ENCODE measurements at places on chromosomes 5 and 9. TPM values are rescaled to one million over a fixed set of nuclear protein-coding genes. Genes with fewer than 3 reads are reported as not detected.

Gene KCNN2
- total RNA-seq, result not detected

- peak; percentile 67 for DNase-seq
Measured at GRCh38 chr9:124216474-124217176, 41.1 kb upstream of the NEK6 start.

DNA sequence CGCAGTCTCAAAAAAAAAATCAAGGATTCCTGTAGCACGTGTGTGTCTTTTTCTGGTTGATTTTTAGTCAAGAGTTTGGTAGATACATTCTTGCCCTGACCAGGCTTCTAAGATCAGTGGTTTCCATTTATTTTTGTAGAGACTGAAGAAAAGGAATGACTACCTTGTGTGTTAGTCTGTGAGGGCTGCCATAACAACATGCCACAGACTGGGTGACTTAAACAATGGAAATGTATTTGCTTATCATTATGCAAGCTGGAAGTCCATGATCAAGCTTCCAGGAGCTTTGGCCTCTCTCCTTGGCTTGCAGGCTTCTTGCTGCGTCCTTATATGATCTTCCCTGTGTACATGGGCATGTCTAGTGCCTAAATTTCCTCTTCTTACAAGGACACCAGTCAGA, 127.0 kb downstream of the CCDC192 start:
- DNase-seq, result no peak

GRCh38 chr5:118009741-118010297, 978.5 kb downstream of the DTWD2 start:
- no peak for DNase-seq

DNA sequence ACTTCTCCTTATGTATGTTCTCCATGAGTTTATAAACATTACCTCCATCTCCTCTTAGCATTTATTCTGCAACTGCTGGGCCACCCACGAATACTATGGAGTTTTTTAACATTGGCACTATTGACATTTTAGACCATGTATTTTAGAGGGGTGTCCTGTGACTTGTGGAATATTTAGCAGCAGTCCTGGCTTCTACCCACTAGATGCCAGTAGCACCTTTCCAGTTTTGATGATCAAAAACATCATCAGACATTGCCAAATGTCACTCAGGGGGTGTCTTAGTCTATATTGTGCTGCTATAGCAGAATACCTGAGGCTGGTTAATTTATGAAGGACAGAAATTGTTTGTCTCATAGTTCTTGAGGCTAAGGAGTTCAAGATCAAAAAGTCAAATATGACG, 187.5 kb upstream of the RORB start:
- no peak for DNase-seq

DNA sequence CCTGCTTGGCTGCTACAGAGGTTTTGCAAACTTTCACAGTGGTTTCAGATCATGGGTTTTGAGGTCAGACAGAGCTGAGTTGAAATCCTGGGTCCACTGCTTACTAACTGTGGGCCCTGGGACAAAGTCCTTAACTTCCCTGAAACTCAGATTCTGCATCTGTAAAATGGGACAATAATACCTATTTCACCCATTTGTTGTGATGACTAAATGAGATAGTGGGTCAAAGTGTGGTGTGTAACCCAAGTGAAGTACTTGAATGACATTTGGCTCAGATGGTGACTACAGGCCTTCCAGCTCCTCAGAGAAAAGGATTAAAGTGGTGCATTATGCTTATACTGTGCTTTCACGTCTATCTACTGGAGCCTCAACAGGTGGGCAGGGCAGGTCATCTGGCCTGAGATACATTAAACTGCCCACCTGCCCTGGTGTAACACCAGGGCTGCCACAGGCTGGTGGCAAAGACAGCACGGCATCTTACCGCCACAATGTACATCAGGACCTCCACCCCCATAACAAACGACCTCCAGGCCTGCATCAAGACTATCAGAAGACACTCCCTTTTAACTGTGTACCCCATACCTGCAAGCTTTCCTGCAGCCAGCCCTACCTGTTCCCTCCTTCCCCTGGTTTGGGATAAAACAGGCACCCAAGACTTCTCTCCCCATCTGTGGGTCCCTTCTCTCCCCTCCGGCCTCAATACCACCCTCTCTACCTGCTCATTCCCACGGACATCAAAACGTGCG, 846 bp upstream of the TRAF1 start:
- DNase-seq, result no peak

Gene SET
- total RNA-seq, result 482 TPM

Gene CCL27
- total RNA-seq, result not detected

DNA sequence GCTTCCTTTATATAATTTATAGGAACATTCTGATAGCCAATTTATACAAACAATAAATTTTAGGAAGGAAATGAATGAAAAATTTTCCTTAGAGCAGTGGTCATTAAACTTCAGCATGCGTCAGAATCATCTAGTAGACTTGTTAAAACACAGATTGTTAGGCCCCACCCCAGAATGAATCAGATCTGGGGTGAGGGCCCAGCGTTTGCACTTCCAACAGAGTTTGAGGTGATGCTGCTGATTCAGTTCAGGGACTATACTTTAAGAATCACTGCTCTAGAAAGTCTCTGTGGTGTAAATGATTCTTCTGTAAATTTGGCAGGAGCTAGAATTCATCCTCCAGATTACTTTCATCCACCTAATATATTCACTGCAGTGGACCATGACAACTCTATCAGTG, 80.4 kb downstream of the SLC12A2 start:
- DNase-seq, result no peak

Gene WNT8A
- not detected for total RNA-seq

Gene TSC1
- total RNA-seq, result 36.8 TPM

GRCh38 chr5:157253547-157253946, 12.4 kb upstream of the CYFIP2 start:
- DNase-seq, result no peak

GRCh38 chr5:61308712-61309111, 23.3 kb upstream of the ZSWIM6 start:
- no peak for DNase-seq

GRCh38 chr5:110058175-110058574, 368.4 kb downstream of the MAN2A1 start:
- no peak for DNase-seq

DNA sequence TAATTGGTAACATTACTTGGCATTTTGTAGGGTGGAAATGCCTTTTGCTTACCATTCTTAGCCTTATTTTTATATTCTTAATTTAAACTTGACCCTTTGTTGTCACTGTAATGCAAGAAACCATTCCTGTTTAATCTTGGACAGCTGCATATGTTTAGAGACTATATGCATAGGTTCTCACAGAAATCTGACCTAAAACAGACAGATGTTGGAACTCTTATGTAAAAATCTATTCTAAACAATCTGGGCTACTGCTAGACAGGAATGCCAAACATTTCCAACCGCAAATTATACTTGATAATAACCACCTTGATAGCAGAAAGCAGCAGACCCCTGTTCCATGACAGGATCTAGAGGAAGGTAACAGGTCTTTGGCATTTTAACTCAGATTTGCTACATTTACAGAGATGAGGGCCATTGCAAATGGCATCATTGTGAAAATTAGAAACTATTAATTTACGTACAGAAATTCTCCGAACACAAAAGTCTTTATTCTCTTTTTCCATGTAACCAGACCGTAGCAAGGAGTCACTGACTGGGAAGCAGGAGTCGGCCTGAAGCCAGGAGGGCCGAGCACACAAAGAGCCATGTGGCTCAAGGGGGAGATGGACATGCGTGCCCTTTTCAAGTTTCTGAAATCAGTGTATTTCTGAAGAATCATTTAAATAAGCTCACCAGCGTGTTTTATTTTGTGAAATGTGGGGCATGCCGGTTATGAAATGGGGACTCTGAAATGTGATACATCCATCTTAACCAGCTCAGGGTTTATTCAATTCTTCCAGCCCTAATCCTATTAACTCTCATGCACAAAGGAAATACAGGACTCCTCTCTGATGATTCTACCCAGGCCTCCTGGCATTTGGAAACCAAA, 139.3 kb downstream of the AOPEP start:
- DNase-seq, result no peak

DNA sequence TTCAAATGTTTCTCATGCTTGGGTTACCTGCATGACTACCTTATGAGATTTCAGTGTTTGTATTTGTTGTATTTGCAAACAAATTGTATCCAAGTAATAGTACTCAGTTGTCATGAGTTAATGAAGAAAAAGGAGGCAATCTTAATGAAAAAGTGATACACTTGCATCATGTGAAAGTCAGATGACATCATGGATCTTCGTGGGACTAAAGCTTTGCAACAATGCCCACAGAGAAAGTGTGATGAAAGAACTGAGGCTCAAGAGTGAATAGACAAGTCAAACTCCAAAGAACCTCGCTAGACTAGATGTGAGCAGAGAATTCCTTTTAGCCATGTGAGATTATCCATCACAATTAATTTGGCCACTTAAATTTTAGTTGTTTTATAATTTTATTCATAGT, 75.4 kb upstream of the ADRB2 start:
- no peak for DNase-seq

GRCh38 chr9:127105805-127106465, 16.5 kb downstream of the ANGPTL2 start:
- no peak for DNase-seq

Gene PCDHGA10
- total RNA-seq, result not detected

DNA sequence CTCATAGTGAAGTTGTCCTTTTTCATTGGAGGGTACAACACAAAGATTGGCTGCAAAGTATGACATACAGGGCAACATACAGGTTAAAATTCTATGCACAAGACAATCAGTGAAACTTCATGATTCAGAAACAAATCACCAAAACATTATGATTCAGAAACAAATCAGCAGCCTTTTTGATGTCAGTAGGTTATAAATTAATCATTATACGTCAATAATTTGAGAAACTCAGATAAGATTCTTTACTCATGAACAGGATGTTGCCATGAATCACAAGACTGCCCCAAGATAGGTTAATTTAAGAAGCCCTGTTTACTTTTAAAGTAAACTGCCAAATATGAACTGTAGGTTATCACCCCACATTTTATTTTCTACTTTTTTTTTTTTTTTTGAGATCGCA, 62.2 kb upstream of the IL33 start:
- DNase-seq, result no peak

Gene IFNA2
- total RNA-seq, result not detected

DNA sequence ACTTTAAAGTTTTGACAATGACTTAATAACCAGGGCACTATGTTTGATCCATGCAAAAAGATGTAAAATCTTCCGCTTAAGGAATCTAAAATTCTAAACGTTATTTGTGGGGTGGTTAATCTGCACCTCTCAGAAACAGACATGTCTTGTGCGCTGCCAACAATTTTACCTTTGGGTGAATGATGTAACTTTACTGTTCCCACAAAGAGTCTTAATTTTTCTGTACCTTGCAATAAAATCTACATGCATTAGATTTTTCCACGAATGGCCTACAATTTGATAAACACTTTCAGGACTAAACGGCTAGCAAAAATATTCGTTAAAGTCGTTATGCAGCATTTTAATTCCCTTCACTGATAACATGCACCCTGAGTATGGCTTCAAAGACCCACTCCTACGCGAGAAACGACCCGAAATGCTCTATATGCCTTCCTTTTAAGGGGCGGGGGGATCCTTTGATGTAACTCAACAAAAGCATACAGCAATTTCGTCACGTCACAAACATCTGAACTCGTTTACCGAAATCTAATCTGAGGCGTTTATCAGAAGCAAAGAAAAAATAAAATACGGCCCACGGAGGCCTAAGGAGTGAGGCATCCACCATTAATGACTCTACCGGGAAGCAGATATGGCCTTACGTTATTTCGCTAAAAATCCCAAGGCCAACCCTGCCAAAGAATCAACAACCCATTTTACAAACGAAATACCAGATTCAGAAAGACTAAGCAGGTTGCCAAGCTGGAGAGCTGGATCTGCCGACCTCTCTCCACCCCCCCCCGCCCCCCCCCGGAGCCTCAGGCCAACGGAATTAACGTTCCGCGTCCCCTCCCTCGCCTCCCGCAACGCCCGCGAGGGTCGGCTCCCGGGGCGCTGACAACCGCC, 621 bp downstream of the AK6 start:
- DNase-seq, result peak; percentile 32

GRCh38 chr9:134187110-134187531, 22.8 kb upstream of the RNU6ATAC start:
- no peak for DNase-seq

DNA sequence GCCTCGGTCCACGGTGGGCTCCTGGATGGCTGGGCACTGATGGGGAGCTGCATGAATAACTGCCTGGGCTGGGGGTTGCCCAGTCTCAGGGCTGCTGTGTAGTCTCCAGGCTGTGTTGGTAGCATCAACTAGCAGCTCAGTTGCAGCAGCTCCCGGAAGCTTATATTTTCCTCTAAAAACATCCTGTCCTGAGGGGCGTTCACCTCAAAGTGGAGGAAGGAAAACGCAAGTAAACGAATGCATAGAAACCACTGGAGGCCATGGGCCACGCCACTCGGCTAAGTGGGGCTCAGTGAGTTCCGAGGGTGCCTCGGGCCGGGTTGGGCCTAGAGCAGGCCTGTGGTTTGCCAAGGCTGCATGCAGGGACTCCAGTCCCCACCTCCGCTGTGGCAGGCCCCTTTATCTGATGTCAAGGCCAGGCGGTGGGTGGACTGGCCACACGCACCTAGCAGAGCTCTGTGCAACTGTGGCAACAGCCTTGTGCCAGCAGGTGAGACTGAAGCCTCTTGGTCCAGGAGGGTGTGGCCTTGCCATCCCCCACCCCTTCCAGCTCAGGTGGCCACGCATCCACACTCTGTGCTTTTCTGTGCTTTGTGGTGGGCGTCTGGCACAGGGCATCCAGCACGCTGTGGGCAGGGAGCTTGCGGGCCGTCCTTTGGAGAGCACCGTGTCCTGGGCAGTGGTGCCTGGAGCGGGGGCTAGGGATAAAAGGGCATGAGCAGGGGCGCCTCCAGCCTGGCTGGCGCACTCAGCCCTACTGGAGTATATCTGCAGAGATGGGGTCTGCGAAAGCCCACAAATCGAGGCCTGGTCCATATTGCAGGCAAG, 15.1 kb downstream of the TCF7 start:
- DNase-seq, result peak; percentile 60

- DNase-seq, result no peak
Measured at GRCh38 chr9:17744786-17745185, 165.9 kb downstream of the SH3GL2 start.

Gene BTNL8
- total RNA-seq, result not detected

GRCh38 chr5:18920966-18921365, 1067.0 kb downstream of the CDH18 start:
- DNase-seq, result no peak

DNA sequence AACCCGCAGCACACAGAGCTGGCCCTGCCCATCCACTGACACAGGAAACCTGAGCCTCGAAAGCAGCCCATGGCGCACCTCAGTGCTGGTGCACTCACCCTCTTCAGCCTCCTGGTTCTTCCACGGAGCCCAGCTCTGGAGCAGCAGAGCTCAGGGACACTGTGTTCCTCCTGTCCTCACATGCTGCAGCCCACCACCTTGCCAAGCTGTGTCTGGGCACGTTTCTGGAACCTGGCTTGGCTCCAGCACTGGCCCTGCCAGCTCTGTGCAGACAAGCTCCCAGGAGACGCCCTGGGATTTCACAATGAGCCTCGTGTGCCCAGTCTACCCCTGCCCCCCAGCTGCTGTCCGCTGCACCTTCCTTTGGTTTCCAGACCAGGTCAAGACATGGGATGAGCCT, 119.5 kb downstream of the SYK start:
- DNase-seq, result no peak

Gene ANKRD34B
- not detected for total RNA-seq

Data from activated CD4-positive, alpha-beta T cell treated with anti-CD3 and anti-CD28 coated beads, Interleukin-2, amount 10 ng/mL, durations not matched to agents 7 days and 5 days (primary cell).